ENCODE measurements at places on chromosomes 7 and 10.

- DNase-seq = no peak
These were observed 96.1 kb upstream of the PLXNA4 start for GRCh38 chr7:132672200-132672990.

GRCh38 chr7:151686016-151686766 lies 166.5 kb upstream of the RHEB start:
- DNase-seq = no peak

DNA sequence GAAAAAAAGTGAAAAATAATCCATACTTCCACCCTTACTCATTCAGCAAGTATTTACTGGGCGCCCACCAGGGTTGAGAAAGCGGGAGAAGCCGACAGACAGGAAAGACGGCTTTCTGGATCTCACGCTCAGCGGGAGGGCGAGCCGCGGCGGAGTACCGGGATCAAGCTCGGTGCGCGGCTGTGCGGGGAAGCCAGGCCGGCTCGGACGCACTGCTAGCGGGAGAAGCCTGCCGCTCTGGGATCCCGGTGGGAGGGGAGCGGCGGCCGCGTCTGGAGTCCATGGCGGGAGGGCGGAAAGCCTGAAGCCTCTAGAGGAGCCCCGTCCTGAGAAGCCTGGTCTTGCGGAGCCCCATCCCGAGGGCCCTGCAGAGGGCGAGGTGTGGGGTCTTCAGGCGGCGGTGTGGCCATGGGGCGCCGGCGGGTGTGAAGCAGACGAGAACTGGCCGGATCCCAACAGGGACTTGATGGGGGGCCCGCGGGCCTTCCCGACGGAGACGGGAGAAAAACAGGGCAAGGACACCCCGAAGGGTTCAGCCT lies 82.9 kb downstream of the VIPR2 start:
- no peak for DNase-seq

DNA sequence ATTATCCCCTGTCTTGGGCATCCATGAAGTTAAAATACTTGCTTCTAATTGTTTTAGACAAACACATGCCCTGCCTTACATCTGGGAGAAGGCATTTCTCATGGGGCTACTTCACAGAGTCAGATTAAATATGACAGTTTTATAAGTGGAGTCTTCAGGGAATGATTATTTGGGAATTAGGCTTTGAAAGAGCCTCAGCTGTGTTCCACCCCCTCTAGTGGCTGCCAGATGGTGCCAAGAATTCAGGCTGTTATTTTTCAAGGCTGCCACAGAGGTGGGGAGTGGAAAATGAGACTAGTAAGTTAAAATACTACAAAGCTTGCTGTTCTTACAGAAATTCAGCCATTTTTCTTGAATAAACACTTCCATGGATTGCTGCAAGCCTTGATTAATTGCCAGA lies 45.8 kb upstream of the DNAH11 start:
- DNase-seq = no peak

- no peak for DNase-seq
These were observed 855.9 kb downstream of the GRID1 start for GRCh38 chr10:85510682-85511081.

DNA sequence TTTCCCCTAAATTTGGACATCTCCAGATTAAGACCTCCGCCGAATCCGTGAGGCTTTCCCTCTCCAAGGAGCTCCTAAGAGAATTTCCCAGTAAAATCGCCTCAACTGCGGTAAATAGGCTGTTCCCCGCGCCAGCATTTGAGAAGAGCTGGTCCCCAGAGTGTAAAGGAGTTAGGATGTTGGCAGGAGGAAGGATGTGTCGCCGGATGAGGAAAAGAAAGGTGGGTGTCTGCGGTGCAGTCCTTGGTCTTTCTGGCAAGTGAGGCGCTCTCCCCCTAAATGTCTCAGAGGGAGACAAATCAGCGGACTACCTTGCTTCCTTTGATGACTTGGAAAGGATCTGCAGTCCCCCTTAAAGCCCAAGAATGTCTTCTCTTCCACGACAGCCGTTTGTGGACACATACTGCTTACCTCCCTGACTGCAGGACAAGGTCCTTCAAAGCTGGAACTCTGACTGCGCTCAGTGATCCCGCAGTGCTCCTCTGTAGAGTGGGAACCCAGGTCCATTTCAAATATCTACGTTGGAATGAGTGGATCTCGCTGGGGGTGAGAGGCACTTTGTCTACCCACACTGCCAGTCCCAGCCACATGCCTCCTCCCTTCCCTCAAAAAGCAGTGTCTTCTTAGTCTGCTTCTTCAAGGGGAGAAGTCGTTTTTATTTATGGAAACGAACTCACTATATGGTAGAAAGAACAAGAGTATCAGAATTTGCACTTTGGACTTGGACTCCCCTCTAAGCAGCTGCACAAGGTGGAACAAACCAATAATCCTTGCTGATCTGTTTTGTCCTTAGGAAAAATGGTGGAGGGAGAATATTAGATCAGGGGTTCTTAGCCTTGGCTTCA lies 1.1 kb upstream of the DLG5 start:
- DNase-seq = peak; percentile 16

DNA sequence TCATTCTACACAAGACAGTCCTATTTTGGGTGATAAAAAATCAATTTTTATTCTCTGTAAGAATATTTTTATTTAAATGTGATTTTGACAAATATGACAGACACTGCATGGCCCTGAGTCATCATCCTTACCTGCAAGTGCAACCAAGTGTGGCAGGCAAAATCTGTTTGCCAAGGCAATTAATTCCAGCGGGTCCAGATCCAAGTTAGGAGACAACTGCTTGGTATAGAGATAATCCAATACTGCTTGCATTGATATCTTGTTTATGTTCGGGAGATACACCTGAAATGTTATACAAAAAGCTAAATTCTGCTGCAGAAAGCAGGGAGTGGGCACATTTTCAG lies 66.2 kb downstream of the RHOBTB1 start:
- no peak for DNase-seq

GRCh38 chr10:30598105-30598776 lies 31.3 kb downstream of the LYZL2 start:
- DNase-seq = no peak

DNA sequence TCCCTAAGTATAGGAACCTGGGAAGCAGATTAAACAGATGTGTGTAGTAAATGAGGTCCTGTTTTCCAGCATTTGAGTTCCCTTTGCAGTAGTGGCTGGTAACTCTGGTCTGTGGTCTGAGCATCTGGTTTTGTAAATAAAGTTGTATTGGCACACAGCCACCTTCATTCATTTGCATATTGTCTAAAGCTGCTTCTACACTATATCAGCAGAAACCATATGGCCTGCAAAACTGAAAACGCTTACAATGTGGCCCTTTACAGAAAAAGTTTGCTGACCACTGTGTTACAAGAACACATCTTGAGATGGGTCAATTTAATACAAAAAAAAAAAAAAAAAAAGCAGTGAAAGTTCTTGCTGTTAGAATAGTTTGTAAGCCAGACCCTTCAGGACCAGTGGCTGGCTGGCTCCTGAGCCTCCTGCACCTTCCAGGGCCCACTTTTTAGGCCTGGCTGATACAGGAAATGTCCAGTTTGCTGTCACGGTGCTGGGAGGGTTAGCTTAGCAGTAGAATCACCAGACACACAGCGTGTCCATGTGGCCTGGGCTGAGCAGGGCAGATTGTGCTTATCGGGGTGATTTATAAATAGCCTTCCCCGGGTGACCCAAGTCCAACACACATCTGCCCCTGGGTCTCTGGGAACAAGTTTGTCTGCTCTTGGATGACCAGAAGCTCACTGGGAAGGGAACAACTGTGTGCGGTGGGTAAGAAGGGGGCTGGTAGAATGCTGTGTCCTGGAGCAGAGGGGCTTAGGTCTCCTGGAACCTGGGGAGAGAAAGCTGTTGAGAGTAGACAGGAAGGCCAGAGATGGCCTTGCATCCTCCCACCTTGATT lies 1.4 kb downstream of the C10orf71 start:
- no peak for DNase-seq

DNA sequence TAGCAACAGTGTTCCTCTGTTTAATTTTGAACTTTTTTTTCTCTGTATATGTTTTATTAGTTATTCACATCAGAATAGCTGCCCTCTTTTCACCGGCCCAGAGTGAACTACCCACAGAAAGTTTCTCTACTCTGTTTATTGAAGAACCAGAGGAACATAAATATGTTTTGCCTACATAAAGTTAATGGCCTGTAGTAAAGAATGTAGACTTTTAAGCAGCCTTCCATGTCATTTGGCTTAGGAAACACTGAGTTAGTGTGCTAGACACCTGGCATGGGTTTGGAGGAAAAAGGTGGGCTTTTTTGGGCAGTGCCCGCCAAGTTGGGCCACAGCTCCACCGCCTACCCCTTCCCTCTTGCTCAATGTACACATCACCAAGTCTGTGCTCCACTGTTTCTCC lies 8.9 kb upstream of the MEST start:
- no peak for DNase-seq

GRCh38 chr10:1706711-1707110 lies 30.6 kb downstream of the ADARB2 start:
- DNase-seq = no peak

DNA sequence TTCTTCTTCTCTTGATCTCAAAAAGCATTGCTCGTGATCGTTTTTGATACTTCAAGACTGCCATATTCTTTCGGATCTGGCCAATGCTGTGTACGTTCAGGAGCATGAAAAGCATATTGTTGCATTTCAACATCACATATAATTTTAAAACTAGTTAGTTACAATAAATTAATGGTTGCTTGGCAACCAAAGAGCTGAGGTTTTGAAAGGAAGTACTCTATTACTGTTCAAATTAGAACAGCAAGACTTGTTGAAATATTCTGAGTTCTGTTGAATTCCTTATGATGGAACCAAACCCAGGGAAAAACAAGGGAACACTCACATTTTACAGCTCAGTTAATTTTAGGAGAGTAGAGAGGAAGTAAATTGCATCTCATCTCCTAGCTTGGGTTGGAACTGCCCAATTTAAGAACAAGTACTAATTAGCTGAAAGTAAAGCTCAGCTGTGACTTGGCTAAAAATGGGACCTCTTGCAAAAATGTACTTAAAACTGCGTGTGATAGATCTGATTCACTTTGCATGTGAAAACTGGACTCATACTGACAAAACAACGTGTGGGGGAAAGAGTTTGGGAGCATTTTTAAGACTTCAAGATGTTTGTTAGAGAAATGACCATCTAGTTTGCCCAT lies 21.2 kb downstream of the OR9A2 start:
- no peak for DNase-seq

GRCh38 chr7:49295146-49295545 lies 370.8 kb downstream of the CDC14C start:
- DNase-seq = no peak

GRCh38 chr7:26485367-26485934 lies 193.8 kb downstream of the SNX10 start:
- no peak for DNase-seq

- DNase-seq = no peak
These were observed 154.4 kb downstream of the CCDC7 start for GRCh38 chr10:32600317-32600716.

DNA sequence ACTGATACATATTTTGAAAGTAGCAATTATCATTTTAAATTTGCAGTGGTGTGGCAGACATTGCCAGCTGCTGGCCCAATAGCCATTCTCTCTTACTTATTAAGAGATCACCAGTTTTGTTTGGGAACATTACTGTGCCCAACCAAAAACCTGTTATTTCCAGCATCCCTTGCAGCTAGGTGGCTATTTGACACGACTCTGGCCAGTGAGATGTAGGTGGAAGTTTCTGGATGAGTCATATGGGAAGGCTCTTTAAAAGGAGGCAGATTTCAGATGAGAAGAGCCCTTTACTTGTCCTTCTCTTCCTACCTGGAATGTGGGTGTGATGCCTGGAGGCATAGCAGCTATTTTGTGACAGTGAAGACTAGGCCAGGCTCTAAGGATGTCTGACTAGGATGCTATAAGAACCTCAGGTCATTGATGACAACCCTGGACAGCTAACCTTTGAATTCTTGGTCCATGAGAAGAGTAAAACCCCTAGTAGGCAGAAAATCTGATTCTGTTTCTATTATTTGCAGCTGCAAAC lies 77.9 kb downstream of the CARD11 start:
- no peak for DNase-seq

- DNase-seq = no peak
These were observed 6.3 kb upstream of the GSTK1 start for GRCh38 chr7:143256932-143257331.

GRCh38 chr7:151705636-151706276 lies 171.2 kb downstream of the PRKAG2 start:
- no peak for DNase-seq

GRCh38 chr7:157780312-157780711 lies 443.5 kb downstream of the DNAJB6 start:
- DNase-seq = no peak

GRCh38 chr10:75422913-75423312 lies 8.5 kb upstream of the LRMDA start:
- DNase-seq = no peak

- no peak for DNase-seq
These were observed 408.8 kb upstream of the SEMA3C start for GRCh38 chr7:81327468-81328266.

- no peak for DNase-seq
These were observed 108.0 kb downstream of the MAD1L1 start for GRCh38 chr7:2124604-2125345.

DNA sequence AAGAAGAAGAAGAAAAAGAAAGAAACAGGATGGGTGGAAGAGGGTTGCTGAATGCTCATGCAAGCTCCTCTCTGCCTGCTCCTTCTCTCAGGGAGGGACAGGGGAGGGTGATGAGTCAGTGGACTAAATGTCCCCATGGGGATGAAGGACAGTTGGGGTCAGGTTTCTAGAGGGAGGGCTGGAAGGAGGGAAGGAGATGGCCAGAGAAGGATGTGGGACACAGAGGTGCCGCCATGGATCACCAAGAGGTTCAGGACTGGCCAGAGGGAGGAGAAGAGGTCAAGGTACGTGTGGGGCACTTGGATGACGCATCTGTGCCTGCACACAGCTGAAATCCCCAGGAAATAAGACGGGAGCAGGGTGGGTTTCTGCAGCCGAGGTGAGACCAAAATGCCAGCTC lies 88.9 kb upstream of the GTF2I start:
- no peak for DNase-seq

DNA sequence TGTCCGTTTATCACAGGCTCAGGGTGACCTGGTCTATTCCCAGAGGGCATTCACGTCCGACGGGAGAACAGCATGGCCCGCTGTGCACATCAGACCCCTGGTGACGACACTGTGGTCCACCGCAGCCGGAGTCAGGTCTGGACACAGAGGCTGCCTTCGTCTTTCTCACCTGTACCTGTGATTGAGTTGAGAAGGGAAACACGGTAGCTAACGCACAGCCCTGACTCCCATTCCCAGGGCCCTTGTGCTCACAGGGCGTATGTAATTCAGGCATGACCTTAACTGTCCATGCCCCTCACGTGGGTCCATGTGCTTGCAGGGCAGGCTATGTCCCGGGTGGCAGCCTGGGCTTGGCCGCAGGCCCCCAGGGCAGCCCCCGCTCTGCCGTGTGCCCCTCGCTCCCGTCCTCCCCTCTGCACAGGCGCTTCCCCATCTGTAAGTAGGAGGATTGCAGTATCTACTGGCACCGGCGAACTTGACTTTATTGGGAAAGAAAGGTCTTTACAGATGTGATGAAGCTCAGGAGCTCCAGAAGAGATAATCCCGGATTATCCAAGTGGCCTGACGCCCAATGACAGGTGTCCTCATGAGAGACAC lies 221.3 kb upstream of the TCERG1L start:
- no peak for DNase-seq

- DNase-seq = no peak
These were observed 65.3 kb upstream of the WAC start for GRCh38 chr10:28467615-28468014.

GRCh38 chr7:30147223-30147622 lies 12.4 kb downstream of the MTURN start:
- no peak for DNase-seq

- no peak for DNase-seq
These were observed 594.1 kb downstream of the GRM8 start for GRCh38 chr7:126658684-126659083.

Data from NCI-H2171 (cell line).